ENCODE measurements at places on chromosomes 13 and 19.

DNA sequence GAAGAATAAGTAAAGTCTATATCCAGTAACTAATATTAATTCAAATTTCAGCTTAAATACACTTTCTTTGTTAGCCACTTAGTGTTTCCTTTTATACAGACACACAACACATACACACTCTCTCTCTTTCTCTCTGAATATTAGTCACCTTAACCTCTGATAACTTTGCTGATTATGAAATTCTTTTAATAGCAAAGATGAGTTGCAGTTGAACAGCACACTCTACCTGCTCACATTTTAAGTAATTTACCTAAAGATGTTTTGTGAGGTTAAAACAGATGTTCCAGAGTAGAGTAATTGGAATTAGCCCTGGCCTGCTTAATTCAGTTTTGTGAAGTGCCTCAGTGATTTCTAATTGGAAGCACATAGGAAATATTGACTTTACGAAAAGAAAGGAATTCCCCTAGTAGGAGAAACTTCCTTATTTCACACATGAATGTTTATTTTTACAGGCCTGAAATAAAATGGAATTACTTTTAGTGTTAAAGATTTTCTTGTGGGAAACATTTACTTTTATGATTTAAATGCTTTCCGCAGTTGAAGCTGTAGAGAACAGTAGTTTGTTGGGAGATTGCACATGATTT, 184.3 kb downstream of the MYO16 start:
- no peak for DNase-seq

GRCh38 chr13:80338781-80339562, 2.0 kb downstream of the SPRY2 start:
- no peak for DNase-seq

- DNase-seq = peak; percentile 82
These were observed 29.8 kb downstream of the CERS1 start for GRCh38 chr19:18865973-18866799.

GRCh38 chr13:59487883-59488282, 675.8 kb downstream of the DIAPH3 start:
- DNase-seq = no peak

- DNase-seq = no peak
These were observed 96.7 kb downstream of the CRYL1 start for GRCh38 chr13:20428666-20429644.

DNA sequence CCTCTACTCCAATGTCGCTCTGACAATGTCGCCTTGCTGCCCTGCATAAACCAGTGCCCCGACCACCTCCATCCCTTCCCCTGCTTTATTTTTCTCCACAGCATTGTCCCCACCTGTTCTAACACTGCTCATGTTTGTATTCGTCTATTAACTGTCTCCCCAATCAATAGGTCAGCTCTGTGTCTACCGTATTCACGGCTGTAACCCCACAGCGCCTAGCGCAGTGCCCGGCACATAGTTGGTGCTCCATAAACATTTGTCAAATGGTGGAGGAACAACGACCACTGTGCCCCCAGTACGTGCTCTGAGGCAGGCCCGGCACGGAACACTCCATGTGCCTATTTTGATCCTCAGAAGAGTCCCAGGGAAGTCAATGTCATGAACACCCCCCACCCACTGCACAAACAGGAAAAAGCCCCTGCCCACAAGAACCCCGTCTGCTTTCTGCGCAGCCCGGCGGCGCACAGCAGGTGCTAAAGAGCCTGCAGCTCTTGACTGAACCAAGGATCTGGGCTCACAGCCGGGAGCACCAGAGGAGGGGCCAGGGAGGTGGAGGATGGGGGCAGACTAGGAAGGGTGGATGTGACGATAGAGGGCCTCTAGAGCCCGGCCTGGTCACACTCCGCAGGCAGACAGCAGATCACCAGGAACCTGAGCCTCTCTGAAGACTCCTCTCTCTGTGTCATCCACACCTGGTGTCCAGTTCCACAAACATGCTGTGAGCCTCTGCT, 1.8 kb upstream of the CEACAM16 start:
- DNase-seq = no peak

DNA sequence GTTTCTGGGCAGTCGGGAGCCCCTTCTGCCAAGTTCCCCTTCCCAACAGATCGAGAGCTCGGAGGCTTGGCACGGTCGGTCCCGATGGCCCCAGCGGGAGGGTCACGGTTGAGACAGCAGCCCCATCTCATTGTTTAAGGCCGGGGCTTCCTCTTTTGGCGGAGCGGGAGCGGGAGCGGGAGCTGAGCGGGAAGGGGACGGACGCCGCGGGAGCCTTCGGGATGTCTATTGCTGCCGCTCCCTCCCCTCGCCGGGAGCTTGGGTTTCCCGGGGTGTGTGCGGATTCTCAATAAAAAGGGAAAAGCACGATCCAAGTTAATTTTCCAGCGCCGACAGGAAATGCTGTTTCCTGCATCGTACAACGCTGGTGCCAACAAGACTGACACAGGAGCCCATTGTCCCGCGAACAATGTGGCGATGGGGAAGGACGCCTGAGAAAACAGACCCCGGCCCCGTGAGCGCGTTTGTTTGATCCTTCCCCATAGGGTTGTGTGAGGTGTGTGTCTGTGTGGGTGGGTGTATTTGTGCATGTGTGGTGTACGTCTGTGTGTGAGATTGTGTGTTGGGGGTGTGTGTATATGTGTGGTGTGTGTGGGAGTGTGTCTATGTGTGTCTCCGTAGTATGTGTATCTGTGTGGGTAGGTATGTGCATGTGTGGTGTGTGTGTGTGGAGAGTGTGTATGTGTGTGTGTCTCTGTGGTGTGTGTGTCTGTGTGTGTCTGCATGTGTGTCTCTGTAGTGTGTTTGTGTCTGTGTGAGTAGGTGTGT, 36.3 kb upstream of the FLT1 start:
- no peak for DNase-seq

- no peak for DNase-seq
These were observed 37.8 kb downstream of the EPS15L1 start for GRCh38 chr19:16433986-16434385.

DNA sequence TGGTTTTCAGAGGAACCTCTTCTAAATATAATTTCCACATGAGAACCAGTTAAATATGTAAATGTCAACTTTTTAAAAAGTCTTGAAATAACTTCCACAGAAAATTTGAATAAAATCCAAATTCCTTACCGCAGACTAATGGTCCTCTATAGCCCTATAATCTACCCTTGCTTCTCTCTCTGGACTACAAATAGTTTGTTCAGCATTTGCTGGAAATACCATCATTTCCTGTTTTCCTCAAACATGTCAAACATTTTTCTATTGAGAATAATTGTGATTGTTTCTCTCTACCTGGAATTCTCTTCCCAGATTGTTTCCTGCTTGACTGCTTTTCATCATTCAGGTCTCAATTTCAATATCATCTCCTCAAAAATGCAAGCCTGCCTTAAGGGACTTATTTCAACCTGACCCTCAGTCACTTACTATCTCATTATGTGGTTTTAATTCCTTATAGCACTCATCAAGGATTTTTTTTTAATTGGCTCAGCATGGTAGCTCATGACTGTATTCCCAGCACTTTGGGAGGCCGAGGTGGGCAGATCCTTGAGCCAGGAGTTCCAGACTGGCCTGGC, 898.9 kb upstream of the MIR17HG start:
- DNase-seq = no peak

DNA sequence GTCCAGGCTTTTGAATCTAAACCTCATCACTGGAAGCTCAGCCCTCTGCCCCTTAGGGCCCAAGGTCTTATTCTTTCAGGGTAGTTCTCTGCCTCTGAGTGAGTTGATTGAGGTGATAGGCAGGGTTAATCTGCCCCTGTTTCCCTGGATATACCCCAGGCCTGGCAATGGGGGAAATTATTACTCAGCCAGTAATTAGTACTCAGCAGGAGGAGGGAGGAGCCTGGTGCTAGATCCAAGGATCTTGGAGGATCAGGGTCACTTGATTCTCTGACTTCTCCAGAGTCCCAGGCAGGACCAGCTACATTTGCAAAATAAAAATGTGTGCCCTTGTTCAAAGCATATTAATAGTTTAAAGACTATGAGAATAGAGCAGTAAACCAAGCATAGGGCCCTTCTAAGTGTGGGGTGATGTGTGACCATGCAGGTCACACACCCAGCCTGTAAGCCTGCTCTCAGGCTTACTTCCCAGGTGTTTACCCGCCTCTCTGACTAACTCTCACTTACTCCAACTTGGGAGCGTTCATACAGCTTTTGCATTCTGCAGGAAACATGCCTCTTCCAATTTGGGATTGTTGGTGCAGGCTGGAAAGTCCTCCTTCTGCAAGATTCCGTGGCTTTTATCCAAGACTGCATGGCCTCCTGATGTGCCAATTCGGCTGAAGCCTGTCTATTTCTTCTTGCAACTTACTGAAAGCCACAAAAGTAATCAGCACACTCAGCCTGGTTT, 7.9 kb upstream of the STK24 start:
- DNase-seq = no peak

DNA sequence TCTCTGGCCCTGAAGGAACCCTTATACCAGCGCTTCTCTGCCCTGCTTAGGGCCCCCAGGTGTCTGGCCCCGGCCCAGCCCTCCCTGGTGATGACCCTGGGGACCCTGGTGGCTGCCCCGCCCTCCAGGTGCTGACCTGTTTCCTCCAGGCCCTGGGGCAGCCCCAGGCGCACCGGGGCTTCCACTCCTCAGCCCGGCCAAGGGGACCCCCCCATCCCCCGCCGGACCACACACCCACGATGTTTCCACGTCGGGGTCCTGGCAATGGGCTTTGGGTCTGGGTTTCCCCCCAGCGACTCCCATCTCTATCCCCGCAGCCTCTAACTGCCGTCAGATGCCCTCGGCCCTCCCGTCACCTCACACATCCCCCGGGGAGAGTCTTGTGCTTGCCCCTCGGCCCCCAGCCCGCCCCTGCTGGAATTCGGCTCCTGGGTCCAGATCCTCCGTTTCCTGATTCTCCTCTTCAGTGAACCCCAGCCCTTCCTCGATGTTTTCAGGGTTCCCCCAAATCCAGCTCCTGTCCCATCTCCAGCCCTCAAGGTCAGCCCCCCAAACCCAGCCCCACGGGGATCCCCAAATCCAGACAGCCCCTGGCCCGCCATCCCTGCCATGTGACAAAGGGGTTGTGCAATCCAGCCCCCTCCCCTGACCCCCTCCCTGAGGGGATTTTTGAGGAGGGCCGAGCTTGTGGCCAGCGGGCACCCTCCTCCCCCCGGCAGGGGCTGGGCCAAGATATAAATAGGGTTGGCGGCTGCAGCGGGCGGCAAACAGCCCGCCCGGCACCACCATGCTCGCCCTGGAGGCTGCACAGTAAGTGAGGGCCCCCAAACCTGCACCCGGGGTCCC, at the start of gene SPIB:
SPIB (plus strand) TSS at position 763 of the 846 bp plus-strand sequence; CDS start at position 788, 25 bp downstream.
- peak; percentile 36 for DNase-seq

DNA sequence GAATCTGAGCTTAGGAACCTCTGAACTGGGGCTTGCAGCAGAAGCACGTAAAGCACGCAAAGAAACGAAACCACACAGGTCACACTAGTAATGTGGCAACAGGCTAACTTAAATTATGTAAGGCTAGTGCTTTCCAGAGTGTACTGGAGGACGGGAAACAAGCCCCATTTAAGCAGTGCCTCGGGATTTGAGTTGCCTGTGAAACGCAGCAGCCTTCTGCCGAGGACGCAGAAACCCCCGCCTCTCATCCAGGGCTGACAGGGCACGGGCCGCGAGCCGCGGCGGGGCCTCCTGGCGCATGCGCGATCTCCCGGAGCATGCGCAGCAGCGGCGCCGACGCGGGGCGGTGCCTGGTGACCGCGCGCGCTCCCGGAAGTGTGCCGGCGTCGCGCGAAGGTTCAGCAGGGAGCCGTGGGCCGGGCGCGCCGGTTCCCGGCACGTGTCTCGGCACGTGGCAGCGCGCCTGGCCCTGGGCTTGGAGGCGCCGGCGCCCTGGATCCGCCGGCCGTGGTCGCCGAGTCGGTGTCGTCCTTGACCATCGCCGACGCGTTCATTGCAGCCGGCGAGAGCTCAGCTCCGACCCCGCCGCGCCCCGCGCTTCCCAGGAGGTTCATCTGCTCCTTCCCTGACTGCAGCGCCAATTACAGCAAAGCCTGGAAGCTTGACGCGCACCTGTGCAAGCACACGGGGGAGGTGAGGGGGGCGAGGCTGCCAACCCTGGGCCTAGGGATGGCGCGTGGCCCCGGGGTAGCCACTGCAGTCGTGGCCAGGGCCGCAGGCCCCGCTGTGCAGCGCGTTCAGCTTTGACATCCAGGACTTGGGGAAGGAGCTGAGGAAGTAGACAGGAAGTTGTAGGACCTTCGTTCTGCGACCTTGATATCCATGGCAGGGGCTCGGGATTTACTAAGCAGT, at the start of gene GTF3A:
GTF3A (plus strand) TSS at position 374 of the 912 bp plus-strand sequence.
- peak; percentile 95 for DNase-seq

- no peak for DNase-seq
These were observed 42.4 kb downstream of the WASF3 start for GRCh38 chr13:26599860-26600259.

DNA sequence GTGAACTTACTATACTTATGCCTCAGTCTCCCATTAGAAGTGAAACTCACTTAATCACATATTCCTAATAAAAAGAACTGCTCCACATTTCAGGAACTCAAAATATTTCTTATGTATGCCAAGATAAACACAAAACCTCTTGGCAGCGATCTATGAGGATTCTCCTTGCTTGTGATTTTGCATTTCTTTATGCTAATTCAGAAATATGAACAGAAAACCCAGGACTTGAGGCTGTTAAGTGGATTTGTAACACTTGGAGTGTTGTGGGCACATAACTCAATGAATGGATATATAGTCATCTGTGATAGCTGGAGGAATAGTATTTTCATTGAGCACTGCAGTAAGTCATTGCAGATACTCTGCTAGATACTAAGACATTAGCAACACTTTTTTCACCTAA, 5.6 kb upstream of the KATNAL1 start:
- DNase-seq = no peak

DNA sequence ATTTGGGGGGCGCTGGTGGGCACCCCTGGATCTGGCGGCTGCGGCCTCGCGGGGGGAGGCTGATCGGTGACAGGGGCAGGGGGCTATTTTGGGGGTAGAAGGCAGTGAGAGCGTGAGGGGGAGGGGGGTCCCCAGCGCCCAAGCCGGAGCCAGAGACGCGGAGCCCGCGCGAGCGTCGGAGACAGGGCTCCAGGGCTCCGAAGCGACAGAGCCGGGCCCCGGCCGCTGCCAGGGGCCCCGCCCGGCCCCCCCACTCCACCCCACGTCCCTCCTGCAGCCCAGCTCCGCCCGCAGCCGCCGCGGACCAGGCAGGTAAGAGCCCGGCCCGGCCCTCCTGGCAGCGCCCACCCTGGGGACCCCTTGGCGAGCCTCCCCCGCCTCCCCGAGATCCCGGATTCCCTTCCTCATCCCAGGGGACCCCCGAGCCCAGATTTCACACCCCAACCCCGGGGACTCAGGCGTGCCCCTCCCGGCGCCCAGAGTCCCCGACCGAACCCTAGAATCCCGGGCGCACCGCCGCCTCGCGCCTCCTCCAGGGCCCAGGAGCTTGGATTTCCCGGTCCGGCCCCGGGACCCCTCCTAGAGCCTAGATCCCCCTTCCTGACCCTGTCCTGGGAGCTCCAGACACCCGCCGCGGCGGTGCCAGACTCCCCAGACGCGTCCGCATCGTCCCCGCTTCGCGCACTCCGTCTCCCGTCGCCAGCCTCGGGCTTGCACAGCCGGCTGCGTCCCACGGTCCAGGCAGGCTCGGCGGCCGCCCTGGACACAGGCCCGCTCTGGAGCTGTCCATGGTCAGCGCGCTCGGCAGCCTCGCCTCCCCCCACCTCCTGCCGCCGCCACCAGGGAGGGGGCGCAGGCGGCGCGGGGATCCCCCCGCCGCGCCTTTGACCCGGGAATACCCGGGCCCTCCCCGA, at the start of gene PPFIA3:
PPFIA3 (plus strand) TSS at position 134 of the 914 bp plus-strand sequence. CDS start 8,330 bp downstream, outside the sequence.
- no peak for DNase-seq

- DNase-seq = no peak
These were observed 88.7 kb downstream of the RNASEH2B start for GRCh38 chr13:50998326-50998725.
